ENCODE measurements at places on chromosomes 2 and 18.

- no peak for DNase-seq
These were observed 424.0 kb upstream of the CDH7 start for GRCh38 chr18:65326805-65327204.

GRCh38 chr2:237558961-237559641, 7.3 kb upstream of the PRLH start:
- no peak for DNase-seq

DNA sequence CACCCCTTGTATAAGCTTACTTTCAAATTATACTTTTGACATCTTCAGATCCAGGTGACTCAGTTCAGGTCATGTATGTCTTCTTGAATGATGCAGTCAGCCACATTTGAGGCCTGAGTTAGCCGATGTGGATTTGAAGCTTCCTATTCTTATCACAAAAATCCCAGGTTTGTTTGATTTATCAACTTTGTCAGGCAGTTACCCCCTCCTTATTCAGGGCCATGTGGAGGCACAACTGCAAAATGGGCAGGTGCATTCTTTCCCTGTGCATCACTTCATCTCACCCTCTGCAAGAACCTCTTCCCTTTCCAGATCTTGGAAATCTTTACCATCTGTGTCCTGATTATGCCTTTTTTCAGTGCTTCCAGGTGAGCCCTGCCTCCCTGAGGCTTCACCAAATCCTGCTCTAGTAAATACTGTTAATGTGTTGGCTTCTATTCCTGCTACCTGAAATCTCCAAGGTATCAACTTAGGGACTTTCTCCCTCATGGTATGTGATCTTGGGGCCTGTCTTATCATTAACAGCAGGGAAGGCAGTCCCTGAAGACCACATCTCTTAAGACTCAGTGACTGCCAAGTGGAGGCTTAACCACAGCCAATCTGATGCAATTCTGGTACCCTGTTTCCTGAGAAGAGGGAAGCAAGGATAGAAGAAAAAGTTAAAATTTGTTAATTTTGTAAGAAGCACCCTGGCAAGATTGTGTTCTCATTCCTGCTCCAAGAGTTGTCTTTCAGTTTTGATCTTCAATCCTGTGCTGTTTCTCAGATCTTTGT, 9.4 kb upstream of the ARHGAP28 start:
- no peak for DNase-seq

GRCh38 chr2:171513719-171514160, 8.5 kb upstream of the CYBRD1 start:
- no peak for DNase-seq

- DNase-seq: no peak
These were observed 38.3 kb downstream of the TMEM17 start for GRCh38 chr2:62467475-62468321.

Measured in activated T-cell treated with anti-CD3 and anti-CD28 coated beads for 48 hours (primary cell).